Activated naive CD4-positive, alpha-beta T cell treated with anti-CD3 and anti-CD28 coated beads, Interleukin-2, amount 50 U/mL, for 72 hours (primary cell): ENCODE measurements at places on chromosomes 4 and X. TPM values are rescaled to one million over a fixed set of nuclear protein-coding genes. Genes with fewer than 3 reads are reported as not detected.

Gene MAGEA2B
- not detected for total RNA-seq

Gene ADH1A
- not detected for total RNA-seq

- no peak for DNase-seq
These were observed 187.0 kb upstream of the S100G start for GRCh38 chrX:16462912-16463311.

Gene STIM2
- 49.1 TPM for total RNA-seq

GRCh38 chr4:64598066-64598465 lies 188.8 kb upstream of the TECRL start:
- DNase-seq = no peak

GRCh38 chrX:10168226-10168625 lies 11.5 kb downstream of the CLCN4 start:
- DNase-seq = no peak

DNA sequence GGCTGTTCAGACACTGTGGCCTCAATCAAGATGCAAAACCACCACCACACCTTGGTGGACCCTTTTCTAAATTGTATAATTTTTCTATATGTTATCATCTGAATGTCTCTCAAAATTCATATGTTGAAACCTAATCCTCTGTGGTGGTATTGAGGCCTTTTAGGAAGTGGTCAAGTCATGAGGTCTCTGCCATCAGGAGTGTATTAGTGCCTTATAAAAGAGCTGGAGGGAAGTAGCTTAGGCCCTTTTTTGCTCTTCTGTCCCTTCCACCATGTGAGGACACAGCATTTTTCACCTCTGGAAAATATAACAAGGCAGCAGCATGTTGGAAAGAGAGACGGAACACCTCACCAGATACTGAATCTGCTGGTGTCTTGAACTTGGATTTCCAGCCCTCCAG lies 30.5 kb upstream of the DKK2 start:
- no peak for DNase-seq

DNA sequence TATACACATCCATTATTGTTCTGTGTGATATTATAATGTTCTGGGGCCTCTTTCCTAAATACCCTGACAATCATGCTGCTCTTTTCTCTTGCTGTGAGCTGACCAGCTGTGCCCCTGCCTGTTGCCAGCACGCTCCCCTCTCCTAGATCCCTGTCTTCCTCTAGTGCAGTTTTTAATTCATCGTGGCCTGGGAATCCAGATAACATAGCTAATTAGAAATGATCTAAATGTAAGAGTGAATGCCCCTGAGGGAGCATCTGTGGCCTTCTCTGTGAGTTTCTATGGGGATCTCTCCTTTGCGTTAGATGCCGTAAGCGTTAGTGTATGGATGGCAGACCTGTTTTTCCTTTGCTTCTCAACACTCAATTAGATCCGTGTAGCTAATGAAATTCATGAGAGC lies 434.3 kb downstream of the SPRY1 start:
- no peak for DNase-seq

- DNase-seq = no peak
These were observed 12.5 kb downstream of the IRF2 start for GRCh38 chr4:184461711-184462441.

GRCh38 chr4:123706973-123707372 lies 310.4 kb downstream of the SPRY1 start:
- no peak for DNase-seq

GRCh38 chr4:86594559-86595425 lies 677 bp downstream of the PTPN13 start:
- DNase-seq = no peak

- no peak for DNase-seq
These were observed 90.8 kb upstream of the SHISA3 start for GRCh38 chr4:42306221-42307109.

- DNase-seq = no peak
These were observed 160.1 kb upstream of the MBNL3 start for GRCh38 chrX:132648895-132649294.
